GM23248 (cell line): ENCODE measurements at places on chromosomes 6 and 20.

DNA sequence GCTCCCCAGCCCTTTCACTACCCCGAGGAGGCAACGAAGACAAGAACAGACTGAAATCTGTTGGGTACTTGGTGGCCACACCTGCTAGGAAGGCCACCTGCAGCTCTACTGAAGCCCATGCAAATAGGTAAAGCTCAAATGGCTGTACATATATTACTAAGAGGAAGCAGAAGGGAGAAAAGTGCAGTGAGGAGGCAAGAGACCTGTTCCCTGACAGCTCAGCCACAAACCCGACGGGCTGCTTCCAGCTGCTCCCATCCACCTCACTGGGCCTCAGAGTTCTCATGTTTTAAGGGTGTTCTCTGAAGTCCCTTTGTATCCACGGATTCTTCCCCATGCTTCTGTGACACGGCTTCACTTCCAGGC is 24.6 kb downstream of the TRAM2 start:
- no peak for DNase-seq

DNA sequence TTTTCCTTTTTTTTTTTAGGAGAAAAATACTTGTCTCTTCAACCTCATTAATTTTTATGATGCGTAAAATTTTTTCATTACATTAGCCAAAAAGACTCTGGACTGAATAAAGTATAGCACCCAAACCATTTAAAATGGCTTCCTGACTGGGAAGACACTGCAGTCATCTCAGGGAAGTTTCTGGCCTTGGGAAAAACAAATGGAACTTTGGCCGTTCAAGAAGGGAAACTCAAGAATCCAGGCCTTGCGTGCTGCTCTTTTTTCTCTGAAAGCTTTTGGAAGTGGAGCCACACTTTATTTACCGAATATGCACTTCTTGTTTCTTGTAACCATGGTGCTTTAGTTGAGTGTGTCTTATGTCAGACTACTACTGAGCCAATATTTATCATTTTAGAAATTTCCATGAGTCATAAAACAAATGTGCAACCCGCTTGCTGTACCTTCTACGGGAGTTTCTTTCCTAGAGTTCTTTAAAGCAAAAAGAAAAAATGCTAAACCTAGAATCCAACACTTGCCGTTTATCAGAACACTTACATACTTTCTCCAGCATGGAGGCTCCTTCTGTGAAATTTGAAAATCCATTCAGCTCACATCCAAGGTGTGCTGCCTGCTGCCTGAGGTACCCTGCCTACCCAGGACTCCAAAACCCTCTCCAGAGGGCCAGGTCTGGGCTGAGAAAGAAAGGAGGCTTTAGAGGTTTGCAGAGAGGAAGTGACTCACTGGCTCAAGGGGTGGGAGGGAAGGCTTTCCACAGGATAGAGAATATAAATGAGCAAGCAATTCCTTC is 11.5 kb upstream of the DSTN start:
- DNase-seq = peak; percentile 94

DNA sequence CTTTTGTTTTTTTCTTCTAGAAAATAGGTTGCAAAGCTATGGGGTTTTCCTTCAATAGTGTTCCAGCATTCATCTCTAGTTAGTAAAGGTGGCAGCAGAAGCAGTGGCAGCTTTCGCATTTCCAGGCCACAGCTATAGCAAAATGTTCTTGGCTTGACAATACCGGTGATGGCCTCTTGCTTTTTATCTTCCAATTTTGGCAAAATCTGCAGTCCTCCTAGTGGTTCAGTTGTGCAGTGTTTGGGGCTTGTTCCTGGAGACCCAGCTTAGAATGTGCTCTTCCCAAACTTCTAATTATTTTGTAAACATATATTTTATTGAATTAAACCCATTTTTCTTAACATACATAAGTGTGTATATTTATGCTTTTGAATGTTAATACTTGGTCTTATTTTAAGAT is 370.6 kb upstream of the MAN1A1 start:
- peak; percentile 32 for DNase-seq

- no peak for DNase-seq
Measured at GRCh38 chr6:108707328-108707976, 140.8 kb upstream of the ARMC2 start.

DNA sequence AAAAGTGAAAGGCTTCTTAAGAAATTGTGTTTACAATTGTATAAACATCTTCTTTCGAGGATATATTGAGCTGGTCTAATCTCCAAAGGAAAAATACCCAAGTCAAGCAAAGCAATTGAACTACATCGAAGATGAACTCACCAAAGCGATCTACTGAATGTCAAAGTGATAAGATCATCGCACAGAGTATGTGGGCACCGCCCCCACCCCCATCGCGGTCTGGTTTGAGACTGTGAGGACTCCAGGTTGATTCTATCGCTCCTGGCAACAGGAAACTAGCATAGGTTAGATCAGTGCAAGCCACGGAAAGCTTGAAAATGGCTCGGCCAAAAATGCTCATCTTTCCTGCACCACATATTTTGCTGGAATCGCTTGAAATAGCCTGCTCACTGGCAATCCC is 133.2 kb upstream of the RPS6KA2 start:
- DNase-seq = no peak

GRCh38 chr6:25175196-25175595 is 104.0 kb upstream of the CARMIL1 start:
- no peak for DNase-seq

DNA sequence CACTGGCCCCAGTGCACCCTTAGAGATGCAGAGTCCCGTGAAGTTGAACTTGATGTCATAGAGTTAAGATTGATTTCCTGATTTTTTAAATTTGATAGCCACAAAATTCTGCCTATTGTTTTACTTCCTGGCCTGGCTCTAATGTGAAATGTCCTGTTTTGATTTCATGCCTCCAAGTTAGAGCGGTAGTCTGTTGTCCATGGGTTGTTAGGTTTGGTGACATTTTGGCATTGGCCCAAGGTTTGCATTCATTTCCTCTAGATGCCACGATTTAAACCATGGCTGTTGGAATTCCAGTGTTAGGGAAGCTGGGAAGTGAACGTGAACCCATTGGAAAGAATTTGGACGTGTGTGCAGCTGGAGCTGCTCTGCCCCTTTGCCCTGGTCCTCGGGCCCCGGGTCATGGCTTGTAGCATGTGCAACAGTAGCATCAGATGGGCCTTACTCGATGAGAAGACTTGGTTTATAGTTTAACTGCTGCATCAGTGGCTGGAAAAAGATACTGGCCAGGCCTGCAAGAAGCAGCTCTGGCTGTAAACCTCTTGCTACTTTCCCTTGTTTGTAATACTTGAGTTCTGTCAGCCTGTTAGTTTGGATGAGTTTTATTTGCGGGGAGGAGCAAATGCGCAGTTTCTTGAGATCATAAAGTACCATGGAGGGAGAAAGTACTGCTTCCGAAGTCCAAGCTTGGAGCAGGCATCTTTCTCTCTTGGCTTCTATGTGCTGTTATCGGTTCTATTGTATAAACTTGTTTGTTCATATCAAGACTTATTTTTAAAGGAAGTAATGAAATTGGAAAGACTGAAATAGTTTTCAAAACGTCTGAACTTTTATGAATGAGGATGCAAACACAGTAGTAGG is 121.4 kb upstream of the CLDN20 start:
- peak; percentile 45 for DNase-seq

DNA sequence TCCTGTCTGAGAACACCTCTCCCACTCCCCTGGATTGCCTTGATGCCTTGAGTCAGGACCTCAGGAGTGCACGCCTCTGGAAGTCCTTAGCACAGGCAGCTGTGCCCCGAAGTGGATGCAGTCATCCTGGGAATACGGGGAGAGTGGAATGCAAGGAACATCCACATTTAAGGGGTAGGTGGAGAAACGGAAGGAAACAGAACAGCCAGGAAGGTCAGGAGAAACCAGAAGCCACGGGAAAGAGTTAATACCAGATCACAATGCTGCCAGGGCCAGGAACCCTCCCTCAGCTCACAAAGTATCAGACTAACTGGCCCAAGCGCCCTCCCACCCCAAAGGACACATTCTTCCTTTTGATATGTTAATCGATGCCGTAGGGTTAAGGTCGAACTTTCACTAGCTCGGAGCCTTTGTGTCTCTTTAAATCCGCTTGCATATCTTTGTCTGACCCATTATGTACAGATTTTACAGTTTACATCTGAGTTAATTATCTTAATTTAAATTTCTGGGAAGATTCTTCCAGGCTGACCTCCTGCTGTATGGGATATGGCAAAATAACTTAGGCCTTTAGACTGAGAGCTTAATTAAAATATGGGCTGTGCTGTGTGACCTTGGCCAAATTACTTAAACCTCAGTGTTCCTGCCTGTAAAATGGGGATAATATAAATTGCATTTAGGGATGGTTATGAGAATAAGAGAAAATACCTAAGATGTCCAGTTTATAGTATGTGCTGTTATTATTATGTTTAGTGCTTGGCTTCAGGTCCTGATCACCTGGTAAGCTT is 24.0 kb upstream of the CCND3 start:
- no peak for DNase-seq

DNA sequence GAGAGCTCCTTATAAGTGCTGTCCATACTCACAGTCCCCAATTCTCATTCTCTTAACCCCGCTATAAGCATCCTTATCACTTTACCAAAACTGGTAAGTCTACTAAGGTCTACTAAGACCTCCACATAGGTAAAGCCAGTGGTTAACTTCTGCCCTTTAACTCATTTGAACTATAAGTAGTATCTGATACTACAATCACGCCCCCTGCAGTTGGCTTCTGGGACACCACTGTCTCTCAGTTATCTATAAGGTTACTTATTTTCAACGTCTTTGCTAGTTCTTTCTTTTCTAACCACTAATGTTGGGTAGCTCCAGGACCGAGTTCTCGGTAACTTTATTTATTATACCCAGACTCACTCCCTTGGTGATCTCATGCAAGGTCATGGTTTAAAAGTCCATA is 142.6 kb downstream of the ARHGAP18 start:
- peak; percentile 28 for DNase-seq

GRCh38 chr6:163352011-163352685 is 62.4 kb upstream of the QKI start:
- DNase-seq = no peak

DNA sequence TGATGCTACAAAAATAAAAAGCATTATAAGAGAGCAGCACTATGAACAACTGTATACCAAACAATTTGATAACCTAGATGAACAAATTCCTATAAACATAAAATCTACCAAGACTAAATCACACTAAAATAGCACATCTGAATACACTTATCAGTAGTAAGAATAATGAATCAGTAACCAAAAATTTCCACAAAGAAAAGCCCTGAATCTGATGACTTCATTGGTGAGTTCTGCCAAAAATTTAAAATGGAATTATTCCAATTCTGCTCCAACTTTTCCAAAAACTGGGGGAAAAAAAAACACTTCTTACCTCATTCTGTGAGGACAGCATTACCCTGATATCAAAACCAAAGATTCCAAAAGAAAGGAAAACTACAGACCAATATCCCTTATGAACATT is 206.2 kb downstream of the WDR27 start:
- DNase-seq = peak; percentile 69

DNA sequence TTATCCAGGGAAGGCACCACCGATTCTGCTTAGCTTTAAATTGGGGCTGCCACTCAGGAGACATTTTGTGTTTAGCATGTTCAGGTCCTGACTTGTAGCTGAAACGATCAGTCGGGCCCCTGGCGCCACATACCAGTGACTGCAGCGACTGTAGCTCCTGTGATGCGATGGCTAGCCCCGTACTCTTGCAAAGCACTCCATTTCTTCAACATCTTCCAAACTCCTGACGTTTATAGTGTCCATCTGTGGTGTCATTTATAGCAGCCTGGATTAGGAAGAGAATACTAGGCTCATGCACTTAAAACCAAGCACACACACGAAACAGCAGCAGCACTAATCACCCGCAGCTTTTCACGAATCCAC is 13.0 kb downstream of the POU3F2 start:
- DNase-seq = no peak

- DNase-seq = no peak
Measured at GRCh38 chr6:124885171-124885570, 77.1 kb upstream of the RNF217 start.

GRCh38 chr6:40349901-40350746 is 237.0 kb downstream of the LRFN2 start:
- no peak for DNase-seq

- DNase-seq = peak; percentile 82
Measured at GRCh38 chr6:168962886-168963285, 290.8 kb downstream of the THBS2 start.

GRCh38 chr6:53547166-53547810 is 2.4 kb upstream of the GCLC start:
- no peak for DNase-seq

- peak; percentile 66 for DNase-seq
Measured at GRCh38 chr6:27161946-27162603, 85.4 kb upstream of the PRSS16 start.

DNA sequence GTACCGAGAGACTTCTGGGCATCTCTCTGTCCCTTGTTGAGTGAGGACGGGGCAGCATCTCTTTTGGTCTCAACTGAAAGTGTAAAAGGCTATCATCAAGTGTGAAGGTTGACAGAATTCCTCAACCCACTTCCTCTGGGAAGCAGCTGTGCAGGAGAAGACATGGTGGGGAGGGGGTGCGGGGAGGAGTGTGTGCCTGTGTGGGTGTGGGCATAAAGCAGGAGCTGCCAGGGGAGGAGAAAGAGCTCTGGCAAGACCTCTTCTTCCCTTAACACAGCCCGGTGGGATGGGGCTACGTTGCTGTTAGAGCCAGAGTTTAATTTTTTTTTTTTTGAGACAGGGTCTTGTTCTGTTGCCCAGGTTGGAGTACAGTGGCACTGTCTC is 31.8 kb downstream of the CPXM1 start:
- no peak for DNase-seq

DNA sequence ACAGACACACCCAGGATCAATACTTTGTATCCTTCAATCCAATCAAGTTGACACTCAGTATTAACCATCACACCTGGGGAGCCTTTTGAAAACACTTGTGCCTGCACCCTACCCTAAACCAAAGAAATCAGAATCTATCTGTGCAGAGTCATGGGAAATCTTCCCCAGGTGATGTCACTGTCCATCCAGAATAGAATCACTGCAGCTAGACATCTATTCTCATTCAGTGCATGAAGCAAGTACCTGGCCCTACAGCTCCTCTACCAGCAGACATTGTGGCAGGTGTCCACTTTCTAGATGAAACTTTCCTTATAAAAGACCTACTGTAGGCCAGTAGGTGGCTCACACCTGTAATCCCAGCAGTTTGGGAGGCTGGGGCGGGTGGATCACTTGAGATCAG is 262.4 kb upstream of the MARCKS start:
- DNase-seq = no peak

DNA sequence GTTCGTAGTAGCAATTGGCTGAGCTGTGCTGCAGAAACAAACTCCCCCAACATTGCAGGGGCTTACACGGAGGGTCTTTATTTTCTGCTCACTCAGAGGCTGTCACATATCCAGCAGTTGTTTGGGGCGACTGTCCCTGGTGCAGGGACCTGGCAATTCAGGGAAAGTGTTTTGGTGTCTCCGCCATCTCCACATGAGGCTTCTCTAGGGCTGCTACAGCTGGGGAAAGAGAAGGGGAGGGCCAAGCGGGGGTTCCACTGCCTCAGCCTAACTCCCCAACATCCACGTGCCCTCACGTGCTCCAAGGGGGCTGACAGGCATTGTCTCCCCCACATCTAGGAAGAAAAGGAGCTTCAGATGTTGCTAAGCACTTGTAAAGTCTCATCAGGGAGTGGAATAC is 61.3 kb upstream of the NXT1 start:
- no peak for DNase-seq

GRCh38 chr20:4625687-4626086 is 96.0 kb upstream of the PRND start:
- DNase-seq = no peak
